ENCODE measurements at places on chromosomes 5 and 9. TPM values are rescaled to one million over a fixed set of nuclear protein-coding genes. Genes with fewer than 3 reads are reported as not detected.

GRCh38 chr5:135739383-135739981, 95.0 kb upstream of the SLC25A48 start:
- no peak for DNase-seq

The IL7R gene
- 0.25 TPM for total RNA-seq

- no peak for DNase-seq
Measured at GRCh38 chr5:172646716-172647285, 5.7 kb downstream of the NEURL1B start.

The SMC2 gene
- total RNA-seq, result 20.1 TPM

The SH3PXD2B gene
- total RNA-seq, result 68.9 TPM

The INSL4 gene
- not detected for total RNA-seq

Measured in mesothelial cell of epicardium (in vitro differentiated cells).